Activated naive CD4-positive, alpha-beta T cell treated with anti-CD3 and anti-CD28 coated beads, Interleukin-2, amount 50 U/mL, for 72 hours (primary cell): ENCODE measurements at places on chromosomes 11 and 22. TPM values are rescaled to one million over a fixed set of nuclear protein-coding genes. Genes with fewer than 3 reads are reported as not detected.

The DRICH1 gene
- total RNA-seq, result 0.46 TPM

GRCh38 chr11:120681434-120682331, 170.1 kb downstream of the GRIK4 start:
- no peak for DNase-seq

DNA sequence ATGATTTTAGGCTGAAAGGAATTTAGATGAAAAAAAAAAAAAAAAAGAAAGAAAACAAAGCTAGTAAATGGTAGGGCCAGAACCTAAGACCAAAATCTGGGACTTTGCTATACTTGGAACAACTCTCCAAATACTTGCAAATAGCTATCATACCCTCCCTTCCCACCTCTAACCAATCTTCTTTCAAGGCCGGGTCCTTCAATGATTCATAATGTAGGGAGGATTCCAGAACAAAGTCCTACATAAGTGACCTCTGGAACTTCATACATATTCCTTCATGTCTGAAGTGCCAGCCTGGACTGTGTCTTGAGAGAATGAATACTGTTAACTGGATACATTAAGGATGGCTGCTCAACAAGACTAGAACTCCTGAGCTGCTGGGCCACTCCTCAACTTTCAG, 9.9 kb downstream of the STK33 start:
- no peak for DNase-seq

The PLAAT3 gene
- total RNA-seq, result 9.4 TPM

The PDE3B gene
- total RNA-seq, result 42.5 TPM

The OR5D14 gene
- not detected for total RNA-seq

GRCh38 chr11:87219266-87219665, 181.5 kb downstream of the TMEM135 start:
- no peak for DNase-seq

The OR8J3 gene
- total RNA-seq, result not detected

DNA sequence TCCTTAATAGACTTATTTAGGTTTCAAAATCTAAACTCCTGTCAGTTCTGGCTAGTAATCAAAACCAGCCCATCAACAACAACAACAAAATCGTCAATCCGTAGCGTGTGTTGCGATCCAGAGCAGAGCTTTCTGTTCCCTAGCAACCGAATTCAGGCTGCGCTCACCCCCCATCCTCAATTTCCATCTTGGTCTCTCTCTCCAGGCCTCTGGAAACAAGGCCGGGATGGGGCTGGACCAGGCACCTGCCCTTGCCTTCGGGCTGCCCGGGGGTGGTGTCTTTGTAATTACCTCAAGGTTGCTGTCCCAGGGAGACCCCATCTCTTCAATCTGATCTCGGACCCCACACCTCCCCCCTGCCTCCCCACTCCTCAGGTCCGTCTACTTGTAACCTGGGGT, 1341.5 kb downstream of the BRD1 start:
- DNase-seq, result no peak

- no peak for DNase-seq
Measured at GRCh38 chr11:1968454-1969002, 21.4 kb downstream of the MRPL23 start.

GRCh38 chr11:65505466-65506289, 6.8 kb downstream of the MALAT1 start:
- DNase-seq, result no peak

DNA sequence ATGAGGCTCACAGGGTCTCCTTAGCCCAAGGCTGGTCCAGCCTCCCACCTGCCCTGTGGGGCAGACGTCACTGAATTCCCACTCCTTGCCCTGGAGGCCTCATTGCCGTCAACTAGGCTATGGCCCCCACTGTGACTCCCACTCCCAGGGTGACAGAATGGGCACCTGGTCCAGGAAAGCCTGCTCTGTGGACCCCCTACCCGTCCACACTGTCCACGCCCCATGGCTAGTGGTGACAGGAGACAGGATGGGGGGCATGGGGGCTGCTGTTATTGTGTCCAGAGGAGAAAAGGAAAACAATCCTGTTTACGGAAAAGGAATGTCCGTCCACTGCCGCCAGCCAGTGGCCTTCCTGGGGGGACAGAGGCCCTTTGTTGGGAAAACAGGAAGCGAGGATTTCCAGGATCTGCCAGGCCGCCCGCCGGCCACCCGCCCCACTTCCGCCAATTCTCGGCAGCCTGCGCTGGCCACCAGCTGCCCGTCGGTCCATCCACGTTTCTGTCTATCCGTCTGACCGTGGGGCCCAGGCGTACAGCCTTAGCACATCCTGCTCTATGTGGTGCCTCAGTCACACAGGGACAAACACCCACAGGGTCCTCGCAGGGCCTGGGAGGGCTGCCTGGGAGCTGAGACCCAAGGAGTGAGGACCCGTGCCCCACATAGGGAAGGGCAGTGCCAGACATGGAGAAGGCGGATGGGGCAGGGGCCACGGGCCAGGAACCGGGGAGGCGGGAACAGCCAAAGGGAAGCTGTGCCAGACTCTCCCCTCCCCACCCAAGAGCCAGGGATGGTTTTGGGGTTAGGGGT, 19.5 kb downstream of the CRELD2 start:
- no peak for DNase-seq

DNA sequence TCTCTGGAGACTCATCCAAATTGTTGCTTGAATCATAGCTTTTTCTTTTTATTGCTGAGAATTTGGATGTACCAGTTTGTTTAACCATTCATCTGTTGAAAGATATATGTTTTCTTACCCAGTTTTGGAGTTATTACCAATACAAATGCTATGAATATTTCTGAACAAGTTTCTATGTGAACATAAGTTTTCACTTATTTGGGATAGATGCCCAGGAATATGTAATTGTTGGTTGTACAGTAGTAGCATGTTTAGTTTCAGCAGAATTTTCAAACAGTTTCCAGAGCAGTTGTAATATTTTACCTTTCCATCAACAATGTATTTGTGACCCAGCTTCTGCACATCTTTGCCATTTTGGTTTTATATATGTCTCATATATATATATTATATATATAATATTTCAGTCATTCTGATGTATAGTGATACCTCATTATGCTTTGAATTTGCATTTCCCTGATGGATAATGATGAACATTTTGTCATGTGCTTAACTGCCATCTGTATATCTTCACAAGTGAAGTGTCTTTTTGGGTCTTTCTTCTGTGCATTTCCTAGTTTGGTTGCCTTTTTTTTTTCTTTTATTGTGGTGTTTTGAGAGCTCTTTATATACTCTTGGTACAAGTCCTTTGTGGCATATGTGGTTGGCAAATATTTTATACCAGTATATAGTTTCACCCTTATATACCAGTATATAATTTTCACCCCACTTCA, 118.8 kb downstream of the LUZP2 start:
- no peak for DNase-seq

DNA sequence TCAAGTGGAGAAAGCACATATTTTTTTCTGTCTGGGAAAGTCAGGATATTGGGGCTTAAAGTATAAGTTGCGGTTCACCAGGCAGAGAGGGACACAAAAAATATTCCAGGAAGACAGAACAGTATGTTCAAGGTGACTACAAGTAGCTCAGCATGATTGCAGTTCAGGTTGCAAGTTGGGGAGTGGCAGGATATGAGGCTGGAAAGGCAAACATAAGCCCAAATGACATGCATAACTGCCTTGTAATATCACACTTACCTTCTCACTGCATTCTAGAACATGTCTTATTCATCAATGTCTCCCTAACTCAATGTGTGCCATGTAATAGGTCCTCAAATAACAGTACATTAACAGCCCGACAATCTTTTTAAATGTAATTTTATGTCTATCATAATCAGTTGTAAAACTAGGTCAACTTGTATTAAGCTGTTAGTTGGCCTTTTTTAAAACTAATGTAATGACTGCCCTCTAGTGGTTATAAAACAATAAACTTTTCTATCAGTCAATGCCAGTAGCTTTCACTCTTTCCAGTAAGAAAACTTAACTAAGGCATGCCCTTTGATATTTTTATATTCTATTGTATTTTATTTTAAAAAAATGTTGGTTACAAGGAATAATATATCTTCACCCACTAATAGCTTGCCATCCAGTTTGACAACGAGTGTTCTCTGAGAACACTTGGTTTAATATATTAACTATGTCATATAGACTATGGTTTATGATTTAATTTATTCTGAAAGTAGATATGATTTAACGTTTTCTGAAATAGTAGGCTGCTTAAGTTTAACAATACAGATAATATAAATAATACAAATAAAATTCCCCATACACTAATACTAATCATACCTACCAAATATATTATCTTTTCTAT, 39.4 kb upstream of the CFAP300 start:
- DNase-seq, result no peak

DNA sequence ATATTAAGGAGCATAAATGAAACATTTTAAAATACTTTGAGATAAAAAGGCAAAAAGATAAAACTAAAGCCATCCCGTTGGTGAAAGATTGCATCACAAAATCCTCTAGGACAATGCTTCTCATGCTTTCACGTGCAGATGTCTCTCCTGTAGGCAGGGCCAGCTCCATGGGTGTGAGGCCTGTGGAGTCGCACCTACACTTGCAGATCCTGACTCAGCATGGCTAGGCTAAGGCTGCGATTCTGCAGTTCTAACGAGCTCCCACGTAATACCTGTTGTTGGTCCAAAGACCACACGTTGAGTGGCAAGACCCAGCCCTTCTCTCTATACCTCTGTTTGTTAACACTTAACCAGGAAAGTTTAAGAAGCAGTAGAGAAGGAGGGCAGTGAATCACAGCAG, 62.1 kb upstream of the CAPRIN1 start:
- no peak for DNase-seq

GRCh38 chr22:22073769-22074561, 91.4 kb upstream of the TOP3B start:
- no peak for DNase-seq

DNA sequence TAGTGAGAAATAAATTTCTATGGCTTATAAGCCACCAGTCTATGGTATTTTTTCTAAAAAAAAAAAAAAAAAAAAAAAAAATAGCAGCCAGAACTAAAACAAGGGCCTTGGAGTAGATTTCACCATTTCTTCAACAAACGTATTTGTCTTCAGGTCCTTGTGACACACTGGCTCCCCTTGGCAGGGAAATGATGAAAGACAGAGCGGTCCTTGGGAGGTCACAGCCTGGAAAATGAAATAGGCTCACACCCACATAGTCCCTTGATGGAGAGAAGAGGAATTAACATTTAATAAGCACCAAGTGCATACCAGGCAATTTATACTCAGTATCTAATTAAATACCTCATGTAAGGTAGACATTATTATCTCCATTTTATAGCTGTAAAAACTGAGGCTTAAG, 25.7 kb upstream of the ACER3 start:
- DNase-seq, result no peak

GRCh38 chr11:72303179-72303578, 59.2 kb upstream of the PHOX2A start:
- no peak for DNase-seq

- no peak for DNase-seq
Measured at GRCh38 chr11:9851366-9851765, 187.5 kb downstream of the SWAP70 start.

GRCh38 chr11:66111158-66111557, 41.1 kb downstream of the PACS1 start:
- DNase-seq, result no peak

The OR51B4 gene
- not detected for total RNA-seq

GRCh38 chr11:1647901-1648652, 18.5 kb downstream of the KRTAP5-5 start:
- DNase-seq, result no peak

DNA sequence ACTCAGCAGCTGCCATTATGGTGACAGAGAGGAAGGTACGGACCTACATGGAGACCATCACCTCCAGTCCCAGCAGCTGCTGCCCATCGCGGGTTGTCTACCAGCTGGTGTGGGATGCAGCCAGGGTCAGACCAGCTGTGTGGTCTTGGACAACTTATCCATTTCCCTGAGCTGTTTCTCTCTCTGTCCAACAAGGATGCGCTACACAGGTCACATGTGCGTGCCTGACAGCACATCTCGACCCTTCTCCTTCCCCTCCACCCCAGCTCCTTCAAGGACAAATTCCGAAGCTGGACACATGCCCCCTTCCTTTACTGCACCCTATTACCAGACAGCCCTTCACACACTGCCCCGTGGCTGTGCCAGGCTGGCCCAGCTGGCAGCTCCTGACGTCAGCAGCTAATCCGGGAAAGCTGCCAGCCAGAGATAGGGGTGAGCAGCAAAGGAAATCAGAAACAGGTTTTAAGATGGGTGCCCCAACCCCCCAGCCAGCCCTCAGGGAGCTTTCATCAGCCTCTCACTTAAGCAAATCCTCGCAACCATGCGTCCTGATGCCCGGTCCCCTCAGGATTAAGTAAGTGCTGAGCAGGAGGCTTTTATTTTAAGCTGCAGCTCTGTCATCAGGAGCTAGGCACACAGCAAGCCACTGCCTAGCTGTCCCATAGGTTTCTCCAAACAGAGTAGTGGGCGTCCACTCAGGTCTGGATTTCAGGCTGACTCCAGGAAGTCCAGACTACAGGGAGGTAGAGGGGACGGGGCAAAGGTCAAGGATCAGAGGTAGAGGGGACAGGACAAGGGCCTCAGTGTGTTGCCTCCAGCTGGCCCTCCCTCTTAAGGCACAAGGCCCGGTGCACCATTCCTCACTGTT, 20.3 kb downstream of the TEF start:
- DNase-seq, result no peak

The TMEM41B gene
- total RNA-seq, result 30.5 TPM

- no peak for DNase-seq
Measured at GRCh38 chr11:64153812-64154211, 12.1 kb downstream of the MACROD1 start.

DNA sequence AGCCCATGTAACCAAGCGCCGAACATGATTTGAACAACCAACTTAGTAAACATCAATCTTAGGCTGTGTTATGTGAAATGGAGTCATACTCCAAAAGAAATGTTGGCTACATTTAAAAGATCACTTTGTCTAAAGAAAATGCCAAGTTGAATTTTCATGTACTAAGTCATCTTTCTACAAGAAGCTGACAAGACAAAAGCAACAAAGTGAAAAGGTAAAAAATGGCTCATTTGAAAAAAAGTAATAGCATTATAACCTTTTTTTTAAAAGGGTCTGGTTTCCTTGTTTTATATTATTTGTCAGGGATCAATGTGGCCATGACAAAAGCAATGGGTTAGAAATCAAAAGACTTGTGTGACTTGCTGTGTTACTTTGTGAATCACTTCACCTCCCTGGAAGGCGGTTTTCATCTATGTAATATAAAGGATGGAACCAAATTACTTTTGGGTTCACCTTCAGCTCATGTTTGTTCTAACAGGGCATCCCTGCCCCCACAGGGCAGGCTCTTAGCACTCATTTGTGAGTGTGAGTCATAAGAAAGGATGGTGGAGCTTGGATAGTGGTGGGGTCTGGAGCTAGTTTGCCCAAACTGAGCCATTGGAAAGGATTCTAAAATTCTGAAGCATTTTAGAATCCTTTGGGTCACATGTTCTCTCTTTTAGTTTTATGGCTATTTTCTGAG, 131.9 kb upstream of the MTMR2 start:
- no peak for DNase-seq

DNA sequence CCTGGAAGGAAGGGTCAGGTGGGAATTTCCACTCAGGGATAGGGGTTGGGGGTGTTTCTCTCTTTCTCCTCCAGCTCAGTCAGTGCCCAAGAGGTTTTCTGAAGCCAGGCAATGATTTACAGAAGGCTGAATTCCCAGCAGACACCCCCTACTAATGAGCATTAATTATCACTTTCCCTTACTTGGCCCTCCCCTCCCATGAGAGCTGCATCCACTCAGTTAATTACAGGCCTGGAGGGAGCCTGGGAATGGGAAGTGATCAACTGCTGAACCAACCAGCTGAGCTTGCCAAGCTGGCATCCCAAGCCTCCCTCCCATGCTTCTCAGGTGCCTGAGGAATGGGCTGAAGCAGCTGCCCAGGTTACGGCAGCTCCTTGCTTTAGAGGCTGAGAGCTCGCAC, 992 bp downstream of the LGALS12 start:
- DNase-seq, result no peak

GRCh38 chr11:1838077-1838425, 730 bp upstream of the TNNI2 start:
- no peak for DNase-seq

The C11orf16 gene
- not detected for total RNA-seq

The TCF20 gene
- total RNA-seq, result 75.0 TPM
